ENCODE measurements at places on chromosomes 13 and 19.

DNA sequence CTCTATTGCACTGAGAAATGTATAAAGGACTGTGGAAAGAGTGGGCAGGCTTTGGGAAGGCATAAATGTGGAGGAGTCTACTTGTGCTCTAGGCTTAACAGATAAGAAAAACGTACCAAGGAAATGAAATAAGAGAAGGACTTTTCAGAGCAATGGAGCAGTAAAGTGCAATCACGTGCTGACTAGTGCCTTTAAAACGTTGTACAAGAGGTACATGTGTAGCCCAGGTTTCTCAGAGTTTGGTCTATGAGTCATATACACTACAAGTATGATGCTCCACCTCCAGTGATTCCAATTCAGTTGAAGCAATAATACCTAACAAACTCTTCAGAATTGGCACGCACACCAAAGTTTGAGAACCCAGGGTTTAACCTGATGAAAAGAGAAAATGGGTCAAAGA is 13.4 kb upstream of the FNDC3A start:
- DNase-seq = no peak

DNA sequence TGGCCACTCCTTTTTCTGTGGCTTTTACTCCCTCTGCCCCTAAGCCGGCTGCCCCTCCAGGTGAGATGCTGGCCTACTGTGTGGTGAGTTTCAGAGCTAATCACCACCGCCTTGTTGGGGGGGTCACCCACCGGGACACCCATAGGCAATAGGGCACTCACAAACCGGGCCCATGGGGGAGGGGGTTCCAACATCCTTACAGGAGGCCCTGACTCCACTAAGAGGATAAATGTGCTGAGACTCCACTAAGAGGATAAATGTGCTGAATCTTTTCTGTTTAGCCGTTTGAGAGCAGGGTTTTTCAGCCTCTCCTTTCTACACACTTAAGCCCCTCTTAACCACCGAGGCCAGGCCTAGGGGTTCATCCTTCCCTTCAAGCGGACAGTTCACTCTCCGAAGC is 73.7 kb downstream of the SLC15A1 start:
- no peak for DNase-seq

DNA sequence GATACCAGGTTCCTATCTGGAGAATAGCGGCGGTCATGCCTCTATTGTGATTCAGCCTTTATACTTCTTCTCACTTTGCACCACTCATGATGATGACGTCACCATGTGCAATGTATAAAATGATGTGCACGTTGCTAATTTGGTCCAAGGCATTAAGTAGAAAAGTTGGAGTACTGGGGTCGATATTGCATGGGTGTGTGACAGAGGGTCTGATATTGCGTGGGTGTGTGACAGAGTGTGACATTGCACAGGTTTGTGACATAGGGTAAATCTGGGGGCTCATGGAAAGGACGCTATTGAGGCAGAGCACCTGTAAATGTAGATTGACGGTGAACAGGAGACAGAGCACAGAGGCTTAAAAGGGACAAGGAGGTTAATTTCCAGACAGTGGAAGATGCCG is 4.5 kb upstream of the VN1R4 start:
- no peak for DNase-seq

DNA sequence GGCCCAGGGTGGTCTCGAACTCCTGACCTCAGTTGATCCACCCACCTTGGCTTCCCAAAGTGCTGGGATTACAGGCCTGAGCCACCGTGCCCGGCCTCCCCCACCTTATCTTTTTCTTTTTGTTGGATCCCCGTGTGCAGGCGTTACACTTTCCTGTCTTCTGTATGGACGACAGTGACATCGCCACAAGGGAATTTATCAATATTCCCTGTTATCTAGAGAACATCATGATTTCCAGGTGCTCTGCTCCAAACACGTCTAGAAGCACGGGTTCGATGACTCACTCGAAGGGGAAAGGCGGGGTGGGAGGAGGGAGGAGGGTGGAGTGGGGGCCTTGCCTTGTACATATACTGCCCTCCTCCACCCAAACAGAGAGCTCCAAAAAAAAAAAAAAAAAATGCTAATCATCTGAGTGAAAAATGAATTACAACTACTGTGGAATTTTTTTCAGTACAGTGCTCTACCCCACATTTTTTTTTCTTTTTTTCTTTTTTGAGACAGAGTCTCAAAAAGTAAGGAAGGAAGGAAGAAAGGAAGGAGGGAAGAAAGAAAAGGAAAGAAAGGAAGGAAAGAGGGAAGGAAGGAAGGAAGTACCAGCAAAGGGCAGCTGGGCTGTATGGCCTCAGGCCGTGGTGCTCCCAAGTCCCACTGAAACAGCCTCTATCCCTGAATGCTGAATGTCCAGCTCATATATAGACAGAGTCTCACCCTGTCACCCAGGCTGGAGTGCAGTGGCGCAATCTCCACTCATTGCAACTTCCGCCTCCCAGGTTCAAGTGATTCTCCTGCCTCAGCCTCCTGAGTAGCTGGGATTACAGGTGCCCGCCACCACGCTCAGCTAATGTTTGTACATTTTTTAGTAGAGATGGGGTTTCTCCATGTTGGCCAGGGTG is 36.8 kb downstream of the INSR start:
- no peak for DNase-seq

- DNase-seq = no peak
Measured at GRCh38 chr19:29636553-29637360, 28.5 kb upstream of the PLEKHF1 start.

DNA sequence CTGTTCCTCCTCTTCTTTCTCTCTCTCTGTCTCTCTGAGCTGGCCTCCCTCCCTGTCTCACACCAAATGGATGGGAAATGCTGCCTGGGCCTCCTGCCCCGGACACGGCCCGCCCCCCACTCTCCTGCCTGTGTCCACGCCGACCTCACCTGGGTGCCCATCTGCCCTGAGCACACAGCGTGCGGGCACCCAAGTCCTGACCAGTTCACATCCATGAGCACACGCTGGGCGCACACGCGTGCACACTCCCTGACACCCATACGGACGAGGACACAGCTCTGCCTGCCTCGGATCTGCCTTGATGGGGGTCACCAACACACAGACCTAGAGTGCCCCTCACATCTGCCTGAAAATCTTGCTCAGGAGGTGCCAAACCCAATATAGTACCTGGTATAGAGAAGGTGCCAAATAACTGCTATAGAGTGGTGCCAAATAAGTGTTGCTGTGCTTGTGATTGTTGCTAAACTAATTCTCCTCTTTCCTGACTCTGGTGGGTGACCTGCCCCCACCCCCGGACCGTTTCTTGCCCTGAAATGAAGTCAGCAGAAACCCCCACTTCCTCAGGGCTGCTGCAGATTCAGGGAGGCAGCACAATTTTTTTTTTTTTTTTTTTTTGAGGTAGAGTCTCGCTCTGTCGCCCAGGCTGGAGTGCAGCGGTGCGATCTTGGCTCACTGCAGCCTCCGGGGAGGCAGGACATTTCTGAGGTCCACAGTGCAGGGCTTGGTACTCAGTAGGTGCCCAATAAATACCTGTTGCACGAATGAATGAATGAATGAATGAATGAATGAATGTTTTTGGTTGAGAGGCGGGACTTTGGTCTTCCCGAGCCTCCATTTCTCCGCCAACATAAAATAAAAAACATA is 4.6 kb downstream of the NFIC start:
- DNase-seq = no peak

DNA sequence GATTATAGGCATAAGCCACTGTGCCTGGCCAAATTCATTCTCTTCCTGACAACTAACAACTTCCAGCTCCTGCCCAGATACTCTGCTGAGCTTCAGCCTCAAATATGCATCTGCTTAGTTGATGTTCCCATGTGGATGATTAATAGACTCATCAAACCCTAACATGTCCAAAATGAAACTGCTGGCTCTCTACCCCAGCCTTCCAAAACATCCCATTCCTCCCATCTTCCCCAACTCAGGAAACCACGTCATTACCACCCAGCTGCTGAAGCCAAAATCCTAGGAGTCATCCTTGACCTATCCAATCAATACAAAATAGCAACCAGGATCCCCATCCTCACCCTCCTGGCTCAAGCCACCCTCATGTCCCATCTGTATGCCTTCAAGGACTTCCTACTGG is 20.9 kb downstream of the POU2F2 start:
- DNase-seq = no peak

- DNase-seq = no peak
Measured at GRCh38 chr19:42635233-42635539, 40.5 kb upstream of the CEACAM8 start.

DNA sequence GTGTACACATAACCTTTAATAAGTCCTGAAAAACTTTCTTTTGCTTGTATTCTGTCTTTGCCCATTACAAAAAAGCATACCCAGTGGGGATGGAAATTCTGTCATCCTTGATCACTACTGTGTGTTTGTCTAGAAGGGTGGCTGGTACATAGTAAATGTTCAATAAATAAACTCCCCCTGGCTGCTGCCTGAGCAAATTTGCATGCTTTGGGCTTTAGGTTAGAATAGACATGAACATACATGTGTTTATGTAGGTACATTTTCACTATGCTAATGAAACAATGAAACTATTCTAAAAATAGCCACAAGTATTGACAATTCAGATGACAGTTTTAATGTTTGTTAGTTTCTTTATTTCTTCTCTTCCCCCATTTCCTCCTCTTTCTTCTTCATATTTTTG is 36.1 kb downstream of the TNFSF13B start:
- DNase-seq = no peak

DNA sequence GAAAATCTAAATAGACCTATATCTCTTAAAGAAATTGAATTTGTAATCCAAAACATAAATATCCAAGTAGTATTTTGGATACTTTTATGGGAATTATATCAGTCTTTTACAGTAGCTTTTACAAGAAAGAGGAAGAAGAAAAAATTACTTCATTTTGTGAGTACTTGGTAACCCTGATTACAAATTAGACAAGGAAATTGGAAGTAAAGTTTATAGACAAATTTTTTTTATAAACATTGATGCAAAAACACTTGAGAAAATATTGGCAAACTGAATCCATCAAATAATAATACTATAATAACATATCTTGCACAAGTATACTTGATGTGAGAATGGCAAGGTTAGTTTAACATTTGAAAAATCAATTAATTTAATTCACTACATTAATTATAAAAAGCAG is 954.1 kb upstream of the MIR17HG start:
- DNase-seq = no peak

DNA sequence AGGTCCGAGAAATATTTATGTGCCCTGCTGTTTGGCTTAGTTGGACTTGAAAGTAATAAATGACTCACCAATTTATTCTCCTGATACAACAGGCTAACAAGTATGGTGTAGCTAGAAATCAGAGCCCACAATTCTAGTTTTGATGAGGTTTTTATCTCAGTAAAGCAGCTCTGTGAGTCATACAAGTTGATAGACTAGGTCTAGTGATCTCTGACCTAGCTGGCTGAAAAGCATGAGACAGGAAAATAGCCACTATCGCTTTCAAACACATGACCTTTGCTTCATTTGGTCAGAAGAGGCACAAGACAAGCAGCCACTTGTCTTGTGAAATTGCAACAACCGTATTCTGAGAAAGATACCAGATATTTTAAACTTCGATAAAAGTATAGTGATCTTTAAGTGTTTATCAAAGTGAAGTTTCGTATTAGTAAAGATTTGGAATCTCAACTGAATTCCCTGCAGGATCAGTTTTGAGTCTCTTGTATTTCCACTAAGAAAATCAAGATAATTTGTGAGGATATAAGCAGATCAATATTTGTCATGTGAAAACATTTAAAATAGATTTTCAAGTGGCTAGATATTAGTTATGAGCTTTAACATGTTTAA is 126.7 kb downstream of the MAB21L1 start:
- no peak for DNase-seq

GRCh38 chr13:90375851-90376250 is 971.6 kb upstream of the MIR17HG start:
- DNase-seq = no peak
